AG20443 (cell line): ENCODE measurements at places on chromosomes 11 and 22.

DNA sequence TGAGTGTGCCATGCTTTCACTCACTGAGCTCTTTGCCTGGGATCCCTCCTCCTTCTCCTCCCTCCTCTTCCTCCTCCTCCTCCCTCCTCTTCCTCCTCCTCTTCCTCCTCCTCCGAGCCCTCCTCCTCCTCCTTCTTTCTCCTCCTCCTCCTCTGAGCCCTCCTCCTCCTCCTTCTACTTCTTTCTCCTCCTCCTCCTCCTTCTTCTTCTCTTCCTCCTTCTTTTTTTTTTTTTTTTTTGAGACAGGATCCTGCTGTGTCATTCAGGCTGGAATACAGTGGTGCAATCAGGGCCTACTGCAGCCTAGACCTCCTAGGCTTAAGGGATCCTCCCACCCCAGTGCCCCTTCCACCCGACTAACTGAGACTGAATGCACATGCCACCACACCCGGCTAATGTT, 62.3 kb downstream of the DEUP1 start:
- DNase-seq: no peak

- DNase-seq: no peak
These were observed 25.5 kb downstream of the MYEOV start for GRCh38 chr11:69319255-69320106.

- no peak for DNase-seq
These were observed 21.6 kb downstream of the P2RY2 start for GRCh38 chr11:73239571-73240189.

DNA sequence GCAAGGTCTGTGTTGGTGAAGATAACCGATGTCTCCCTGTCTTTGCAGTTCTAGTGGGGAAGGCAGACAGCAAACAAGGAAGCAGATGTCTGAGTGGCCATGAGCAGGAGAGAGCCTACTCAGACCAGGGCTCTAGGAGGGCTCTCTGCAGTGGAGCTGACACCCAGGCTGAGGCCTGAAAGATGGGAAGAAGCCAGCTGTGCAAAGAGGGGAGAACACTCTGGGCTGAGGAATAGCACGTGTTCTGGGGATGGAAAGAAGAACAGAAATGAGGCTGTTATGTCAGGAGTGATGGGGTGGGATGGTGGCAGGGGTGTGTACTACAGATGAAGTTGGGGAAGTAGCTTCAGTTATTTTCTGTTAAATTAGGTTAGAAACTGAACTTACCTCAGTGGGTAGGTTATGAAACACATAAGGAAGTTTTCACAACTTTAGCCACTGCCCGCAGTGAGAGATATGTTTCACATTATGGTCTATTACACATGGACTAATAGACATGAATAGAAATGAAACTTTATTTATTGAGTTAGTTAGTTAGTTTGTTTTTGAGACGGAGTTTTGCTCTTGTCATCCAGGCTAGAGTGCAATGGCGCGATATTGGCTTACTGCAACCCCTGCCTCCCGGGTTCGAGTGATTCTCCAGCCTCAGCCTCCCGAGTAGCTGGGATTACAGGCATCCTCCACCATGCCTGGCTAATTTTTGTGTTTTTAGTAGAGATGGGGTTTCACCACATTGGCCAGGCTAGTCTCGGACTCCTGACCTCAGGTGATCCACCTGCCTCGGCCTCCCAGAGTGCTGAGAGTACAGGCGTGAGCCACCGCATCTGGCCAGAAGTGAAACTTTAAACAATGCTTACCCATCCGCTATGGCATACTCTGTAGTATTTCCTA, 7.8 kb downstream of the DCPS start:
- DNase-seq: no peak

GRCh38 chr11:72091292-72091691, 10.6 kb downstream of the LRRC51 start:
- DNase-seq: peak; percentile 82

GRCh38 chr11:86620891-86621521, 51.4 kb downstream of the ME3 start:
- peak; percentile 67 for DNase-seq

DNA sequence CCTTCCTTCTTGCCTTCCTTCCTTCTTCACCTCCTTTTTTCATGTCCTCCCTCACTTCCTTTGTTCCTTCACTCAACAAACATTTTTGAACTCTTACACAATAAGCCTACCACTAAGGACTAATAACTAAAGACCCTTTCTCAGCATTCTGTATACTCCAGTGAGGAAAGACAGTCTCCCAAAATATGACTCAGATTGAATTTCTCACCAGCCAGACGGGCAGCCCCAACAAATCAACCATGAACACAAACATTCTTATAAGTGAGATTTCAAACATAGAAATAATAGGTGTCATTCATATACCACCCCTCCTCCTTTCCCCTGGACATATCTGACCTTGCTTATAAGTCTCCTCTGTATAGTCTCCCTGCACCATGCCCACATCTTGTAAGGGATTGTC, 1079.7 kb downstream of the OPCML start:
- DNase-seq: no peak

- DNase-seq: no peak
These were observed 40.9 kb downstream of the SHISAL1 start for GRCh38 chr22:44271732-44272400.

- DNase-seq: no peak
These were observed 2.7 kb downstream of the TNRC6B start for GRCh38 chr22:40180403-40180802.

DNA sequence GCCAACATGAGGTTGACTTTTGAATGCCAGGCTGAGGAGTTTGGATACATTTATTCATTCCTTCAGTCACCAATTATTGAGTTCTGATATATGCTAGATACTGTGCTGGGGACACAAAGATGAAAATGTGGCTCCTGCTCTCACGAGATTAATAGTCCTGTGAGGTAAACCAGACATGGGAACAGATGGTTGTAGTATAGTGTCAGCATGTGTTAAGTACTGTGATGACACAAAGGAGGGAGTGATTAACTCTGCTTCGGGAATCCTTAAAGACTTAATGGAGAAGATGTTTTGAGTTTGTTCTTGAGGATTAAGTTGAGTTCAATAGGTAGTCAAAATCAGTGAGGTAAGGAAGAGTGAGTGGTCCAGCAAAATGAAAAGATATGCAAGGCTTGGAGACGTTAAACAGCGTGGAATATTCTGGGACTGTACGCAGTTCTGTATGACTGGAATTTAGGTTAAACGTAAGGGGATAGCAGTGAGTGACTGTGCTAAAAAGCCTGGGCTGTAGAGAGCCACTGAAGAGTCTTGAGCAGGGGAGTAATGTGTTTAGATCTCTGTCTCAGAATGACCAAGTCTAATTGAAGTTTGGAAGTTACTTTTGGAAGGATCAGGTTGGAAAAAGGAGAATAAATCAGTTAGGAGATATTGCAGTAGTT, 11.8 kb downstream of the RNF121 start:
- DNase-seq: peak; percentile 22

GRCh38 chr11:122044086-122044485, 71.9 kb downstream of the BLID start:
- peak; percentile 13 for DNase-seq

GRCh38 chr11:66637557-66638176, 836 bp upstream of the RBM4 start:
- no peak for DNase-seq

GRCh38 chr11:36015799-36016198, 71.9 kb downstream of the LDLRAD3 start:
- DNase-seq: no peak

DNA sequence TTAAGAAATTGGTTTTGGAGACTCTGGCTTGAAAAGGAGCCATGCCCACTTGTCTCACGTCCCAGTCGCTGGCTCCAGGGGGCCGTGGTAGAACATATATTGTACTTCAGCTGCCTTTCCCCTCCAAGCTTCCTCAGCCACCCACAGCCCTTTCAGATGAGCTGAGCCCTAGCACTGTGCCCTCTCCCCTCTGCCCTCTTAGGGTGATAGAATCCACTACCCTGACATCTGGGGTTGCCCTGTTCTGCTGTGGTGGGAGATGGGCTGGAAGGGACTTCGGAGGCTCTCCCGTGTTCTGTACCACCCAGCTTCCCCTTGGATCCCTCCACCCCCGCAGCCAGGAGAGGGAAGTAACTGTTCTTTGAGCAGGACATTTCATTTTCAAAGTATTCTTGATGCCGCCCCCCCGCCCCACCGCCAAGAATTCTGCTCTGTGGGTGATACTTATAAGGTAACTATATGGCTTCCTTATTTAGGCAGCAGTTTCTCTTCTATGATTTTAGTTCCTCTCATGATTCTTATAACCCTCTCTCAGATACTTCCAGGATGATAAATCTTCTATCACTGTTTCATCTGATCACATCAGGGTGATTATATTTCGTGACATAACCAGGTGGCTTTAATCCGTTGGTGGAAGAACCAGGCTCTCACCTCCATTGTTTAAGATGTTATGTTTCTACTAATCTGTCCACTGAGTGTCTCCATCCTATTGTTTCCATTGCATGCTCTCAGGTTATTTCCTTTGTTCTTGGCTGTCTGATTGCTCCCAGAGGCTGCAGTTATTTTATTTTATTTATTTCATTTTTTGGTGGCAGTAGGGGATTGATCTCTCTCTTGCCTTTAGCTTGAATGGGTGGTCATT, 24.1 kb downstream of the ZBTB16 start:
- no peak for DNase-seq

- no peak for DNase-seq
These were observed 21.5 kb upstream of the RFPL3 start for GRCh38 chr22:32336121-32336603.

GRCh38 chr11:69705901-69706787, 2.3 kb upstream of the FGF19 start:
- no peak for DNase-seq

DNA sequence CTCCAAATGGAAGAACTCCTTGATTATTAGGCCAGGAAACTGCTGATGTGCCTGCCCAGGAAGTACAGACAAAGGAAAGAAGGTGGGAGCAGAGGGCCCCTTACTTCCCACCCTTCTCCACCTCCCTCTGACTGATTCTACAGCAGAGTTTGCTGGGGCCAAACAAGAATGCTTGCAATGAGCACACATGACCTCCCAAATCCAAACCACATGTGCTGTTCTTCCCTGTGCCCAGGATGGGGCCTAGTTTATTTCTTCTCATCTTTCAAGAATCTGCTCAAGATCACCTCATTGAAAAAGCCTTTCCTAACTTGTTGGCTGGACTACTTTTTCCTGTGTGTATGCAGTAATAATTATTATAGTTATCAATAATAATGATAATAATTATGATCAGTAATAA, 286.1 kb downstream of the RAB38 start:
- DNase-seq: no peak

DNA sequence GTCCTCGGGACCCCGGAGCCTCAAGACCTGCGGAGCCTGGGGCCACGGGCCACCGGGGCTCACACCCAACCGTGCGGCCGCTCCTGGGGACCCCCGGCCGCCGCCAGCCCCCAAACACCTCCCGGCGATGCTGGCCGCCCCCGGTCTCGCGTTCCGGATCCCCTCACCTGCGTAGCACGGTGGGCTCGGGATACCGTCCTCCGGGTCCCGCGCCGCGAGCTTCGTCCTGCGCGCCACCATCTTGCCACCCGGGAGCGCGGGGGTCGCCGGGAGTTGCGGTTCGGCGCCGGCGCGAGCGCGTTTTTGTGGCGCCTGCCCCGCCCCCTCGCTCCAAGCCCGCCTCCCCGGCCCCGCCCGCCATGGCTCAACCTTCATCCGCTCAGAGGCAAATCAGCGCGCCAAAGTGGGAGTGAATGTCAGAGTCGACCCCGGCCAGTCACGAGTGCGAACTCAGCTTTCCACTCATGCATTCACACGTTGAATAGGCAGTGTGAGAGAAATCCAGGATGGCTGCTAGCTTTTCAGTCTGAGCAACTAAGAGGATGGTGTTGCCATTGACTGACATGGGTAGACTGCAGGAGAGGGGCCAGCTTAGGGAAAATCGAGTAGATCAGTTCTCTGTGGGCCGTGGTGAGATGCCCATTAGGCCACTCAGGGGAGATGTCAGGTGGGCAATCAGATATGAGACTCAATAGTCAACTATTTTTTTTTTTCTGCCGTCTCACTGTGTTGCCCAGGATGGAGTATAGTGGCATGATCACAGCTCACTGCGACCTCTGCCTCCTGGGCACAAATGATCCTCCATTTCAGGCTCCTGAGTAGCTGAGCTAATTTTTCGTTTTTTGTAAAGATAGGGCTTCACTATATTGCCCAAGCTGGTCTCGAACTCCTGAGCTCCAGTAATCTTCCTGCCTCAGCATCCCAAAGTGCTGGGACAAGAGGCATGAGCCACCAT, 28.3 kb downstream of the SERHL2 start:
- peak; percentile 95 for DNase-seq
